H9 (cell line): ENCODE measurements at places on chromosomes 5 and 9. TPM values are rescaled to one million over a fixed set of nuclear protein-coding genes. Genes with fewer than 3 reads are reported as not detected.

The LCN9 gene
- 0.52 and 0.72 TPM in 2 replicates for total RNA-seq

The FOXD4L4 gene
- total RNA-seq = 0.26 TPM in 1 of 2 replicates, not detected in the other

The TMEM252 gene
- not detected in 2 replicates for total RNA-seq

The RANBP3L gene
- total RNA-seq = not detected in 2 replicates

DNA sequence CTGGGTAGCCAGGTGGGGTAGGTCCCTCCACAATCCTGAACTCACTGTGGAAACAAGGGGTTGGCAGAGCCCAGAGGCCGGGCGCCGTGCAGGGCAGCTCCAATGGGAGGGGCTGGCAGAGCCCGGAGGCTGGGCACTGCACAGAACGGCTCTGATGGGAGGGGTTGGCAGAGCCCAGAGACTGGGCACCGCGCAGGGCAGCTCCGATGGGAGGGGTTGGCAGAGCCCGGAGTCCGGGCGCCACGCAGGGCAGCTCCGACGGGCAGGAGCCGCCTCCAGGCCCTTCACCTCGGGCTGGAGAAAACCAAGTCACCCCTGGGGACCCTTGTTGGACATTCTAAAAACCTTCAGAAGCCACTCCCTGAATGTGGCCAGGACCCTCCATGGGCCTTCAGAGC is 9.3 kb downstream of the NACC2 start:
- peak; percentile 23 for DNase-seq

DNA sequence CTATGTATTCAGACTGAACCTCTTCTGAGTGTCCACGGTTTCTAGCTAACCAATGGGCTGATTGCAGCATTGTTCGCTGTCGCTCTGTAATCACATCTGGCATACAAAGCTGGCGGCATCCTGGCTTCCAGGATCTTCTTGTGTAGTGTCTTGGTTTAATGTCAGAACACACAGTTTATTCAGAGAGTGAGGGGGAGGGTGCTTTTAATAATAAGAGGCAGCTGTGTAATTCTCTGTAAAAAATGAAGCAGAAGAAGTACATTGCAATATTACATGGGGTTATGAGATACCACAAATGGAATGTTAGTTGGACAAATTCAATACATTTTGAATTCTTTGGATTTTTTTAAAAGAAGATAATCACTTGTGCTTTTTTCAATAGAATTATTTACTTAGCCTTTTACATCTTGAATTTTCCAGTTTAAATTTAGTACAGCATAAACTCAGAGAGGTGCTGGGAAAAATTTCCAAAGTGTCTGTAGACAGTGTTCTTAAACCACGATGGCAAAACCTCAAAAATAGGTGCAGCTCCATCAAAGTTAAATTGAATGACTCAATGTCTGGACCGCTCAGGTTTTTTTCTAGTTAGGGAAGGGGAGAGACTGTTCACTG is 206.0 kb downstream of the PCSK1 start:
- no peak for DNase-seq

DNA sequence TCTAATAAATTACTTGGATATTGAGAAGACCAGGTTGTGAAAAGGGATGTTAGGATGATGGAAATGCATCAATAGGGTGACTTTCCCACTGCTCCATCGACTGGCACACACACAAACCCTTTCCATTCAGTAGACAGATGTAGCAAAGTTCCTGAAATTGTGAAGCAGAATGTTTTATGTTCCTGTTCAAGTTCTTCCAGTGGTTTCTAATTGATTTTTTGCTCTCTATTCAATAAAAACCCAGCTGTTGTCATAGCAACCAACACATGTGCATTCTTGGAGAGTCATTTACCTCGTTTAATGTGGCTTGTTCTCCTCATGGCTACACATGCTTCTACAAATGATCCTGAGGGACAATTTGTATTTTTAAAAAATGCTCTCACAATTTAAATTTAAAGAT is 244.6 kb downstream of the RAB3C start:
- no peak for DNase-seq

DNA sequence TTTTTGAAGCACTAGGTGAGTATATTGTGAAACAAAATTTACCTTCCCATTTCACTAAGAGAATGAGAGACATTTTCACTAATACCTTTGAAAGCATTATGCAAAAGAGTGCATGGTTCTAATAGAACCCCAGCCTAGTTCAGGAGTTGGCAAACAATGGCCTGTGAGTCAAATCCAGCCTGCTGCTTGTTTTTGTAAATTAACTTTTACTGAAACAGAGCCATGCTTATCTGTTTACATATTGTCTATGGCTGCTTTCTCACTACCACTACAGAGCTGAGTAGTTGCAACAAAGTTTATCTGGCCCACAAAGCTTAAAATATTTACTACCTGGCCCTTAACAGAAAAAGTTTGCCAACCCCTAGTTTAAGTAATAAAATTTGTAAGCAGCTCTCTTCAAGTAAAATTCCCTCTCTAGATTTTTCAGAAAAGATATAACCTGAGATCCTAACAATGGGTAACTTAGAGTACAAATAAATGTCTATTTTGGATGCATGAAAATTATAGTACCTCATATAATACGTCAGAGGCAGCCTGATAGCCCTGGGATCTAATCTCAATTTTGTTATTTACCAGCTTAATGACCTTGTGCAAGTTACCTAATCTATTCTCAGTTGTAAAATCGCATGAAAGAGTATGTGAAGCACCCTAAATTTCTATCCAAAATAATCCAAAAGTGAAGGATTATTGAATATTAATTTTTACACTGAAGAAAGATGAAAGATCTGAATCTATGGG is 50.7 kb upstream of the ARL15 start:
- no peak for DNase-seq
